ENCODE measurements at places on chromosomes 5 and 9. TPM values are rescaled to one million over a fixed set of nuclear protein-coding genes. Genes with fewer than 3 reads are reported as not detected.

The STARD4 gene
- 45.3 TPM for total RNA-seq

The CDKN2B-AS1 gene
- 4.1 TPM for total RNA-seq

The NDUFB6 gene
- total RNA-seq = 43.6 TPM

The NUTM2G gene
- total RNA-seq = not detected

The MACIR gene
- total RNA-seq = 36.3 TPM

The PCBD2 gene
- 10.1 TPM for total RNA-seq

The SLC46A2 gene
- total RNA-seq = not detected

The SH2D3C gene
- total RNA-seq = not detected

The TNFSF15 gene
- not detected for total RNA-seq

The MYO10 gene
- total RNA-seq = 43.2 TPM

The C7 gene
- total RNA-seq = not detected

The RASGEF1C gene
- total RNA-seq = not detected

The JAKMIP2 gene
- not detected for total RNA-seq

The PCDHA12 gene
- not detected for total RNA-seq

The BICD2 gene
- 45.0 TPM for total RNA-seq
